ENCODE measurements at places on chromosomes 5 and 9. TPM values are rescaled to one million over a fixed set of nuclear protein-coding genes. Genes with fewer than 3 reads are reported as not detected.

The WNT8A gene
- polyA plus RNA-seq, result not detected

The TAF11L8 gene
- polyA plus RNA-seq, result not detected

The IFNE gene
- not detected for polyA plus RNA-seq

The INSL6 gene
- 0.41 TPM for polyA plus RNA-seq

The EGR1 gene
- polyA plus RNA-seq, result 434 TPM

The FNIP1 gene
- 20.7 TPM for polyA plus RNA-seq

The NRG2 gene
- polyA plus RNA-seq, result 1.5 TPM

The NSG2 gene
- polyA plus RNA-seq, result not detected

The PCDHB9 gene
- 1.0 TPM for polyA plus RNA-seq

The DRD1 gene
- 0.25 TPM for polyA plus RNA-seq

The FGF18 gene
- 6.5 TPM for polyA plus RNA-seq

The MYOT gene
- not detected for polyA plus RNA-seq

The SEMA5A gene
- polyA plus RNA-seq, result 14.8 TPM

The CLPTM1L gene
- polyA plus RNA-seq, result 143 TPM

The NOTCH1 gene
- 5.3 TPM for polyA plus RNA-seq

The SOWAHA gene
- polyA plus RNA-seq, result 3.1 TPM

The RNF183 gene
- 0.85 TPM for polyA plus RNA-seq

The HINT1 gene
- polyA plus RNA-seq, result 463 TPM

The OLFML2A gene
- polyA plus RNA-seq, result 2.2 TPM

The IL33 gene
- polyA plus RNA-seq, result not detected

The GM2A gene
- 14.9 TPM for polyA plus RNA-seq

The NMUR2 gene
- polyA plus RNA-seq, result 0.57 TPM

The EDIL3 gene
- polyA plus RNA-seq, result 21.1 TPM

The FCN1 gene
- not detected for polyA plus RNA-seq

The PCDHB13 gene
- polyA plus RNA-seq, result 1.1 TPM

Measured in hepatocyte (in vitro differentiated cells).